NT2/D1 (cell line): ENCODE measurements at places on chromosomes 13 and 19.
A peak's percentile ranks its signal among the peaks of the same experiment; 100 is the strongest.

DNA sequence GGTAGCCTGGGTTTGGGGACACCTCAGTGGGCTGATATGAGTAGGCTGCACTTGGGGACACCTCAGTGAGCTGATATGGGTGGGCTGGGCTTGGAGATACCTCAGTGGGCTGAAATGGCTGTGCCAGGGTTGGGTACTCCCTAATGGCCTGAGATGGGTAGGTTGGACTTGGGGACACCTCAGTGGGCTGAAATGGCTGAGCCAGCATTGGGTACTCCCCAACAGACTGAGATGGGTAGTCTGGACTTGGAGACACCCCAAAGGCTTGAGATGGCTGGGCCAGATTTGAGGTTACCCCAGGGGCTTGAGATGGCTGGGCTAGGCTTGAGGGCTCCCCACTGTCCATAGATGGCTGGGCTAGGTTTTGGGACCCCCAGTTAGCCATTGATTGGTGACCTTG is 12.1 kb downstream of the IQCN start:
- DNase-seq: no peak

- no peak for DNase-seq
Observed at GRCh38 chr13:33279414-33280278, 5.9 kb downstream of the STARD13 start.

- no peak for DNase-seq
Observed at GRCh38 chr19:50024719-50025021, 502 bp downstream of the VRK3 start.

DNA sequence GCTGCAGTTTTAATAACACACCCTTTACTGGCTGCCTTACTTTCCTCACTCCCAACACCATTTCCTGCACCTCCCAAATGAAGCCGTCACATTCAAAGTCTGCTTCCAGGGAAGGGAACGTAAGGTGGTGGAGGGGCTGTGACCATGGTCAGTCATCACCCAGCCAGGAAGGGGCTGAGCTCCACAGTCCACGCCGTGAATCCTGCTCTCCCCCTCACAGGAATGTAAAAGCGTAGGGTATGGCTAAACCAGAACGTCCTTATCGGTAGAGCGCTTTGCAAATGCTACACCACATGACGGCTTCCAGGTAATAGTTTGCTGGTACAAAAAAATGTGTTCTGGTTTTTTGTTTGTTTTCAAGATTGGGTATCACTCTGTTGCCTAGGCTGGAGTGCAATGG is 7.0 kb downstream of the NUMBL start:
- DNase-seq: no peak

- no peak for DNase-seq
Observed at GRCh38 chr19:44752123-44752815, 3.8 kb downstream of the BCL3 start.

DNA sequence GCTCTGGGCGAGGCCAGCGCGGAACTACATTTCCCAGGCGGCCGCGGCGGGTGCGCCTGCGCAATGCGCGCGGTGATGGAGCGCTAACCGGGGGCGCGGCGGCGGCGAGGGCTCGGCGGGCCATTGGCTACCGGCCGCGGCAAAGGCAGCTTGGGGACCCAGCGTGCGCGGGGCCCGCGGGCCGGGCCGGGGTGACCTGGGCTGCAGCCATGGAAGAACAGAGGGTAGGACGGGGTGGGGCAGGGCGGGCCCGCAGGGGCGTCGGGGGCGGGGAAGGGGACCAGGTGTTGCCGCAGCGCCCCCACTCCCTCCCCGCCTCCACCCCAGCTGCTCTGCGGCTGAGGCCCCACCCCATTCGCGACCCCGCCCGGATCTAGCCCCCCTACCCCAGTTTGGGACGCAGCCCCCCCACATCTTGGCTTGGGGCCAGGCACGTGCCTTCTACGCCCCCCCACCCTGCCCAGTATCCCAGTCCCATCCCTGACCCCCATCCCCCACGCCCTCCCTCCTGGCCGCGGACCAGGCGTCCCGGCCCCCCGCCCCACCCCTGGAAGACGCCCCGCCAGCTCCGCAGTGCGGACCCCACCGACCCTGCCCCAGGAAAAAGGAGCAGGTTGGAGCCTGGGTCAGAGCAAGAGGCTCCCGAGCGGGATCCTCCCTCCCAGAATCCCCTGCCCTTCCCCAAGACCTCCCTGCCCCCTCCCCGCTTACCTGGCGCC is at the start of gene FSD1:
Gene FSD1 (plus strand): TSS at position 61 of the 719 bp plus-strand sequence. CDS start 149 bp downstream, at position 210.
- DNase-seq: no peak

DNA sequence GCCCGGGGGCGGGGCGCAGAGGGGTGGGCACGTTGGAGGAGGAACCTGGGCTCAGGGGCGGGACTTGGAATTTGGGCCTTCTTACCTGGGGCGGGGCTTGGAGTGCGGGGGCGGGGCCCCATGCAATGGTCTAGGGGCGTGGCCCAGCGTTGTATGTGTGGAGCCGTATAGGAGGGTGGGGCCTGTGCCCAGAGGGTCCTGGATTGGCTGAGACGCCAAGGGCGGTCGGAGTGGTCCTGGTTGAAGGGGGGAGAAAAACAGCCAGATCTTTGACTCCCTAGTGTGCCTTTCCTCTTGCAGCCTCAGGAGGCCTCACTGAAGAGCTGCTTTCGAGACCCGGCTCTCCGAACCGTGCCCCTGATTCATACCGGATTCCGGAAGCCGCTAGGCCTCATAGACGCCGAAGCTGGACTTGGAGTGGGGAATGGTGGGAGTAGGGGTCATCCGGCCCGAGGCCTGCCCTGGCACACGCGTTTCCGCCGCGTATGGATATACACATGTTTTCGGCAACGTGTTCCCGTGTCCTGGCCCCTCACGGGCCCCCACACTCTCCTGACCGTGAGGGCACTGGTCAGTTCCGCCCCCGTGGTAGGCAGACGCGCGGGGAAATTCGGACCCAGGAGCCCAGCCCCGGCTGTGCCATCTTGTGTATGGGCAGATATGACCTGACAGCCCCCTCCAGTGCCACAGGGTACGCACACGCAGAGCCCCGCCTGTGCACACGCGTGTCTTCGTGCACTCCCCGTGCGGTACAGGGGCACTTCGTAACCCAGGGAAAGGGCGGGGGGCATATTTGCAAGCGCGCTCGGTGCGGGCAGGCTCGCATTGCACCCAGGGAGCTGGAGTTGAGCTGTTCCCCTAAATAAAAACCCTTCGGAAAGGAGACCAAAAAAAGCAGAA is 661 bp upstream of the PRR12 start:
- DNase-seq: peak; percentile 92

DNA sequence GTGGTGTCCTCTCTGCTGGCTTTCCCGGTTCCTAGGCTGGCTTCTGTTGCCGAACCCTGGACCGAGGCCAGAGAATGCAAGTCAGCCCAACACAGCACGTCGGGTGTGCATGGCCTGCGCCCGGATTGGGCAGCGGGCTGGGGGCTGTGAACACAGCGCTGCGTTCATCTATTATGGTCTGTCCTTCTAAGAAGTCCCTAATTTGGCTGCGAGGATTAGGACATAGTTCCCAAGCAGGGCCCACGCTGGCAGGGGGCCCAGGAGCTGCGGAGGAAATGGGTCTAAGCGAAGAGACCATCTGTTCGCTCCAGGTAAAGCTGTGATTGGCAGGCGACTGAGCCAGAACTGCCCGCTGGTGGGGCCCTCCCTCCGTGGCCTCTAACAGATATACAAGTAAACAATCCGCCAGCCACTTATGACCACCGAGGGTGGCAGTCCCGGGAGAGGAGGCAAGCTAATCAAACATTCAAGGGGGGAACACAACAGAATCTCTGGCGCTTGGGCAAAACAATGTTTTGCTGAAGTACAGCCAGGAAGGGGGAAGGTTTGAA is 6.0 kb downstream of the SYCE2 start:
- DNase-seq: peak; percentile 33

GRCh38 chr13:113970810-113971470 is 2.9 kb downstream of the C13orf46 start:
- DNase-seq: no peak

- DNase-seq: no peak
Observed at GRCh38 chr19:17762505-17763229, 11.4 kb downstream of the FCHO1 start.

GRCh38 chr13:32229443-32229842 is 85.7 kb downstream of the ZAR1L start:
- no peak for DNase-seq

DNA sequence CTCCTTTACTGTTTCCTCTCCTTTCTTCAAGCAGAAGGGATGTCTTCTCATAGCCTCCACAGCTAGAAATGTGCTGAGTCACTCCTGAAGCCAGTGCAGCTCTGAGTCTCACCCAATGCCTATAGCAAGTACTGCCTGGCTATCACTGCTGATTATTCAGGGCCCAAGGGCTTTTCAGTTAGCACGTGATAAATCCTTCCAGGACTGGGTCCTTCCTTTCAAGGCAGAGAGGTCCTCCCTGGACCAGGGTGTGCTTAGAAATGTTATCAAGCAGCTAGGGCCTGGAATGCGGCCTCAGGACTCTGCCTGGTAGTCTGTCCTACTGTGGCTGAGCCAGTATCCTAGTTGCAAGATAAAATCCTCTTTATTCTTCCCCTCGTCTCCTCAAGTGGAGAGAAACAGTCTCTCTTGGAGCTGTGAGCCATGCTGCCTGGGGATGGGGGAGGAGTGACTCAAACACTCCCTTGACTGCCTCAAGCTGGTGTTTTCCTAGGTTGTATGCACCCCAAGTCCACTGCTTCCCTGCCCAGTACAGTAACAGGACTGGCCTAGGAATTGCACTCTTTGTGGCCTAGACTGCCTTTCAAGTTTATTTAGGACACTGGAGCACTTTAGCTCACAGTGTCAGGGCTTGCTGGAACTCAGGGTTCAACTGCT is 198.7 kb upstream of the SERP2 start:
- no peak for DNase-seq

DNA sequence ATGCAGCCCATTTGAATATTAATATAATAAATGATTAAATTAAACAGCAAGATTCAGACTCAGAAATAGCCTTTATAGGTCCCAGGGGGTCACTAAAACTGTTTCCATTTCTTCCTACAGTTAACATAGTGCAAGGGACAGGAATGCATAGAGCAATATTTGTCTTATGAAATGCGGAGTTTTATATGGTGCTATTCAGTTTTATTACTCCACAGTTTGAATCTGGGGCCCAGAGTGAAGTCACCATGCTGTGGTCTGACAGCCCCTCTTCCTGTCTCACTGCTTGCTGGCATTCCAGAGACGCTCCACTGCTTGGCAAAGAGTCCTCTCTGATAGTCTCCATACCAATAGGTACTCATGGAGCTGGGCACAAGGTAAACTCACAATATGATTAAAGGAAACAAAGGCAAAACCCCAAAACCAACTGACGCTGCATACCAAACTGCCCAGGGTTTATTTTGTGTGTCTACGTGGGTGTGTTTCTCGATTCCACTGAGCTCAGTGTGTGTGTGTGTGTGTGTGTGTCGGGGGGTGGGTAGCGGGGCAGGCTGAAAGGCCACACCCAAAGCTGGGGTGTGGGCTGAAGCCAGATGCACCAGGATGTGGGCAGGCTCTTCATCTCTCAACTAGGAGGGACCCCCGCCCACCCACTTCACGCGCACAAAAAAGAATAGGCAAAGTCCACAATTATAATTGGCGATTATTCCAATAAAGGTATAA is 277.9 kb downstream of the TSHZ3 start:
- no peak for DNase-seq

DNA sequence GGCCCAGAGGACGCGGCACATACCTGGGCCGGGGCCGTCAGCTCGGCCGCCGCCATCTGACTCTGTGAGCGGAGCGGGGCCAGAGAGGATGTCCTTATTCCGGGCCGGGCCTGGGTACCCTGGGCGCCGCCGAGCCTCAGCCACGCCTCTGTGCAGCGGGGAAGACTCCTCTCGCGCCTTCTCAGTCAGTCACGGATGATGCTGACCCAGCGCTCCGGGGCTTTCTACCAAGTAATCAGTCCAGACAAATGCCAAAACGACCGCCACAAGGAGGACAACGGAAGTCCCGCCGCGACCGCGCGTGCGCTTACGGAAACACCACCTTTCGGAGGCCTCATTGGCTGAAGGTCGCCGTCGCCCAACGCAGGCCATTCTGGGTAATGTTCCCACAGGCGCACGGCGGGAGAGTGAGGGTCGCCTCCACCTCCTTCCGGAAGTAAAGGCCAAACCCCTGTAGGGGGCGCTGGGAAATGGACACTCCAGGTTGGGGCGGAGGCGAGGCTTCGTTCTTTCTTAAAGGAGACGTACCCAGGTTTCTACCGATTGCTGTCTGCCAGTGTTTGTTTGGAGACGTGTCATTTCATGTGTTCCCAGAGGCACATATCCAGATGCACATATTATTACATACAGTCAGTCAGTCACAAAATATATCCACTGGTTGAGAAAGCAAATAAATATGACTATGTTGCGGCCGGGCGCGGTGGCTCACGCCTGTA is at the start of gene ZNF256:
Gene ZNF256 (minus strand): TSS at position 288 of the 716 bp plus-strand sequence. CDS start 232 bp downstream, at position 56.
- DNase-seq: peak; percentile 92

DNA sequence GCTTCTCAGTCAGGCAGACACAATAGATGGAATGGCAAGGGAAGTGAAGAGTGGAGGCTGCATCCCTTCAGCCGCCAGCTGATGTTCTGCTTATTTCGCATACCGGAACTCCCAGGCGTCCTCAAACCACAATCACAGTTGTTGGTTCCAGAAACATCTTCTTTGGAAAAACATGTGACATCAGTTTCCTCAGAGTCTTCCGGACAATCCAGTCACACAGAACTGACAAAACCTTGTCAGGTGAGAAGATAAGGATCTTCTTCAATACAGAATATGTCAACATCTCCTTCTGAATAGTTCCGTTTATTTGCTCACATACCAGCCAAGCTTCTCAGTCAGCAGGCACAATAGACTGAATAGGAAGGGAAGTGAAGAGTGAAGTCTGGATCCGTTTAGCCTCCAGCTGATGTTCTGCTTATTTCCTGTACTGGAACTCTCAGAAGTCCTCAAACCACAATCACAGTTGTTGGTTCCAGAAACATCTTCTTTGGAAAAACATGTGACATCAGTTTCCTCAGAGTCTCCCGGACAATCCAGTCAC is 45.1 kb upstream of the CEACAM21 start:
- no peak for DNase-seq

GRCh38 chr19:48490981-48491792 is 20.4 kb downstream of the LMTK3 start:
- DNase-seq: no peak

DNA sequence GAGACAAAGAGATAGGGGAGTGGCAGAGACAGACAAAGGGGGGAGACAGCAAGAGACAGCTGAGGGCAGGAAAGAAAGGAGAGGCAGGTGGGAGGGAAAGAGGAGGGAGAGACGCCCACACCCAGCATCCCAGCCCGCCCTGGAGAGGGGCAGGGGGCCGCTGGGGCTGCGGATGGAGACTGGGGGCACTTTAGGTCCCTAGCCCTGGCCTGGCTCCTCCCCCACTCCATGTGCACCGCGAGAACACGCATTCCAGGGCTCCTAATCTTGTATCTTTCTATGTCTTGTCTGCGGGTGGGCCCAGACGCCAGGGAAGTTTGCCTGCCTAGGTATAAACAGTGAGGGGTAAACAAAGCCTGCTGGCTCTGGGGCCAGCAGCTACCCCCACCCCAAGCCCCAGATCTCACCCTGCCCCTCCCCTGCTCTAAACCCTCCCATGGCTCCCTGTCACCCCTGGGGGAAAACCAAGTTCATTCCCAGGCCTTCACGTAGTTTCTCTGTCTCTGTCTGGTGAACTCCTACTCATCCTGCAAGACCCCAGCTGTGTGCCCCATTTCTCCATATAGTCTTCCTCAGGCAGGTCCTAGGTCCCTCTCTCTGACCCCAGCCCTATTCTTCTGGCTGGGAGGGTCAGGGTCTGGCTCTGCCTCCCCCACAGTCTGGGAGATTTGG is 5.7 kb downstream of the TLE5 start:
- DNase-seq: no peak

- no peak for DNase-seq
Observed at GRCh38 chr13:106710266-106710665, 142.3 kb upstream of the ARGLU1 start.

GRCh38 chr13:35496761-35497386 is 20.4 kb upstream of the MAB21L1 start:
- no peak for DNase-seq

- DNase-seq: no peak
Observed at GRCh38 chr13:95137096-95137495, 164.2 kb downstream of the ABCC4 start.

- DNase-seq: no peak
Observed at GRCh38 chr13:99962242-99962641, 9.3 kb downstream of the ZIC5 start.
